NCI-H187 (cell line): ENCODE measurements at places on chromosomes 2 and 18.

DNA sequence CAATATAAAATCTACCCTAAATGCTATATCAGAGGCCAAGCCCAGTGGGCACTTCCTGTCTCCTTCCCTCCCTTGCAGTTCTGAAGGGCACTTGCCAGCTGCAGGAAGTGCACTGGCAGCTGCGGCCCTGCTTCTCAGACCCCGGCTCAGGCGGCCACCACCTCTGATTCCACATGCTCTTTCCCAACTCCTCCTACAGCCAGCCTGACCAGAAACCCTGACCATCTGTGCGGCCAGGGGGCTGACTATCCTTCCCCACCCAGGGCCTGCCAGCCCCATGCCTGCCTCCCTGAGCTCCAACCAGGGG lies 88.6 kb downstream of the ZBTB7C start:
- DNase-seq: no peak

GRCh38 chr2:160838691-160839090 lies 321.5 kb upstream of the TANK start:
- no peak for DNase-seq

DNA sequence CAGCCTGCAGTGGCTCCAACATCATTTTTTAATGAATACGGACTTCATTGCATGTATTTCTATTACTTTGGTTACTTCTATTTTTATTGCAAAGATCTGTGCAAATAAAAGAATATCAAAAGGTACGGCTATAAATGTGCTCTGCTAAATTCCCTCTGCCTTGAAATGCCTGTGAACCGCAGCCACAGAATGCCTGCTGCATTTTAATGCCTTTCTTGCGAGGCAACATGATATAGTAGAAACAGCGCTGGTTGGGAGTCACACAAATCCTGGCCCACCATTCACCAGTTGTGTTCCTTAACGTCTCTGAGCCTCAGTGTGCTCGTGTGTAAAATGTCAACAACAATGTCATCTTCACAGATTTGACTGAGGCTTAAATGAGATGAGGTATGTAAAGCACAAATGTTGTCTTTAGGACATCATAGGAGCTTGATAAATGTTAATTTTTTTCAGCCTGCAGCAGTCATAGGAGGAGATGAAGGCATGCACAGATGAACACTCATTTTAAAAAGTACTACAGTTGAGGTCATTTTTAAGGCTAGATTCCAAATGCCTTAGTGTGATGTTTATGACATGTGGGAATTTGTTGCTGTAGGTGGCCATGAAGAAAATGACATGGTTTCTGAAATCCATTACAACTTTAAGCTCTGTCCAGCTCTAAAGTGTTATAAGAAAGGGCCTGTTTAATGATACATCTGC lies 187.6 kb upstream of the NRP2 start:
- no peak for DNase-seq

GRCh38 chr18:26504831-26505230 lies 43.5 kb downstream of the KCTD1 start:
- DNase-seq: no peak

- DNase-seq: no peak
Measured at GRCh38 chr18:26089293-26090129, 902 bp downstream of the SS18 start.

- DNase-seq: no peak
Measured at GRCh38 chr2:209653134-209653533, 118.5 kb upstream of the UNC80 start.

DNA sequence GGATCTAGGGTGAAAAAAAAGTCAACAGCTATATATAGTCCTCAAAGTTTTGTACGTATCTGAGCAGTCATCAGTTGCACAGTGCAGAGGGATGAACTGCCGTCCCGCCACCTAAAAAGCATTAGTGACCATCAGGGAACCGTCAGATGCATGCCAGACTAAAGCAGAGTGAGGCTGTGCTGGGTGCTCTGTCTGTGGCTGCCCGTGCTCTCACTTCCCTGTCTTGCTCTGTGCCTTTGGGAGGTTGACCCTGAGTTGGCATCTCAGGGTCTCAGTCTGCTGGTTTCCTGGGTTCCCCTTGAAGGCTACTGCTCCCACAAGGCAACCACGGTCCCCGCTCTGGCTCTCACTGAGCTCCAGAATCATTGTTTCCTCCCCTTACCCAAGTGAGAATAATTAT lies 11.1 kb downstream of the CLUL1 start:
- no peak for DNase-seq

DNA sequence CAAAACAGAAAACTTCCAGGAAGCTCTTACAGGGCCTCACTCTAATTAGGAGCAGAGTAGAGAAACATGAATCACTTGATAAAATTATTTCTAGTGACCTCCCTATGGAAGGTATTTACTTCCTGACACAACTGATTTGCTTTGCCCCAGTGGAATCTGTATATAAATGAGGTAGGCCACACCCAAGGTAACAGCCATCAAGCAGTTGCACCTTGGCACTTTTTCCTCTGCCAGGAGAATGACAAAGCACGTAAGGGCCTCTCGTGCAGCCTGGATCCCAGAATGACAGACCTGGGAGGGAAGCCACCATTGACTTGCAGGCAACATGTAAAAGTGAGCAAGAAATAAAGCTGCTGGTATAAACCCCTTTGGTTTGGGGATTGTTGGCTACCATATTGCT lies 620.0 kb upstream of the SLC39A10 start:
- DNase-seq: no peak

GRCh38 chr2:31248139-31248538 lies 14.2 kb downstream of the EHD3 start:
- no peak for DNase-seq

- DNase-seq: no peak
Measured at GRCh38 chr2:75317802-75318201, 118.5 kb upstream of the TACR1 start.

DNA sequence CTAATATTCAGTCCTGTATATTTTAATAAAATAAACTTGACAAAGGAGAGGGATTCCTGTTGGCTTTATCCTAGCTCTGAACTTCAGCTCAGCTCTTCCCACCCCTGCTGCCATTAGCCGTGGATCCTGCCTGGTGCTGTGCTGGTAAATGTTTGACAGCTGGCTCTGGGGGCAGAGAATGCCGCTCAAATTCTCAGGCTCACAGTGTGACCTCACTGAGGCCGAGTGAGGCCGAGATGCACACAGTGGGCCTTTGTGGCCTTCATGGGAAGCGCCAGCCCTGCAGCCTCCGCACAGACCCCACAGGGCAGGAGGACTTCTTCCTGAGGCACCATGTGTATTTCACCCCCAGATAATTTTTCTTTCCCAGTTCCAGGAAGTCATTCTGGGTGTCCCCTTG lies 16.5 kb upstream of the FAHD2A start:
- DNase-seq: no peak

- DNase-seq: peak; percentile 2
Measured at GRCh38 chr18:41745166-41746049, 209.6 kb upstream of the PIK3C3 start.
